ENCODE measurements at places on chromosomes 3 and 15. TPM values are rescaled to one million over a fixed set of nuclear protein-coding genes. Genes with fewer than 3 reads are reported as not detected.

KLHL6 gene
- 6.9 TPM for total RNA-seq

NUSAP1 gene
- 69.5 TPM for total RNA-seq

SRGAP3 gene
- total RNA-seq = under 0.01 TPM

MESP2 gene
- total RNA-seq = not detected

ACTRT3 gene
- 1.5 TPM for total RNA-seq

SLC22A13 gene
- total RNA-seq = 0.16 TPM

CLDN16 gene
- 0.06 TPM for total RNA-seq

DUSP7 gene
- total RNA-seq = 7.0 TPM

SHISA5 gene
- 93.1 TPM for total RNA-seq

ADAMTS9 gene
- total RNA-seq = 64.8 TPM

TRIM69 gene
- total RNA-seq = 13.7 TPM

NOX5 gene
- not detected for total RNA-seq

RETNLB gene
- total RNA-seq = not detected

PLA2G4E gene
- total RNA-seq = not detected

ZNF35 gene
- 9.2 TPM for total RNA-seq

ADIPOQ gene
- not detected for total RNA-seq

SERPINI2 gene
- not detected for total RNA-seq

MSL2 gene
- 7.6 TPM for total RNA-seq

LYZL4 gene
- not detected for total RNA-seq

MCF2L2 gene
- total RNA-seq = 1.8 TPM

FSIP1 gene
- 0.16 TPM for total RNA-seq

IL17RD gene
- 0.49 TPM for total RNA-seq

GPR160 gene
- 13.3 TPM for total RNA-seq

APOD gene
- 8.9 TPM for total RNA-seq

GRM7 gene
- total RNA-seq = not detected

CNTN6 gene
- not detected for total RNA-seq

ACTC1 gene
- total RNA-seq = 0.49 TPM

DET1 gene
- total RNA-seq = 2.5 TPM

ROPN1 gene
- total RNA-seq = not detected

PARP16 gene
- total RNA-seq = 3.0 TPM

CEP19 gene
- 5.2 TPM for total RNA-seq

CHL1 gene
- not detected for total RNA-seq

CIAO2A gene
- 59.7 TPM for total RNA-seq

MORC1 gene
- total RNA-seq = not detected

FEZF2 gene
- not detected for total RNA-seq

ANKUB1 gene
- total RNA-seq = not detected

CLPX gene
- total RNA-seq = 32.1 TPM

WDR93 gene
- total RNA-seq = under 0.01 TPM

LARP6 gene
- 7.1 TPM for total RNA-seq

ISLR gene
- total RNA-seq = 0.06 TPM

ADGRG7 gene
- not detected for total RNA-seq

CPNE4 gene
- not detected for total RNA-seq

PTPRG gene
- 22.5 TPM for total RNA-seq

ZNF501 gene
- total RNA-seq = 5.3 TPM

RHOV gene
- total RNA-seq = not detected

PSMD2 gene
- 371 TPM for total RNA-seq

BCL2A1 gene
- total RNA-seq = not detected

ABHD14A gene
- total RNA-seq = 4.3 TPM

C3orf22 gene
- not detected for total RNA-seq

ZNF609 gene
- 69.0 TPM for total RNA-seq

SLC28A2 gene
- total RNA-seq = not detected

ARPIN gene
- 17.0 TPM for total RNA-seq

DAZL gene
- not detected for total RNA-seq

GREM1 gene
- total RNA-seq = 0.16 TPM

HTR3E gene
- not detected for total RNA-seq

DUOXA2 gene
- total RNA-seq = not detected

TMEM266 gene
- total RNA-seq = not detected

AMOTL2 gene
- total RNA-seq = 145 TPM

SEMA5B gene
- total RNA-seq = under 0.01 TPM
